HCT116 (cell line): ENCODE measurements at places on chromosomes 16 and 17. TPM values are rescaled to one million over a fixed set of nuclear protein-coding genes. Genes with fewer than 3 reads are reported as not detected.

GRCh38 chr17:50311112-50311460, 34.8 kb upstream of the XYLT2 start:
- no peaks in the 10 kb centered on the region for H3K4me1 ChIP-seq
- DNase-seq: no peak
- H3K27ac ChIP-seq: no peak overlapping the region
- H3K36me3 ChIP-seq: no peaks in the 10 kb centered on the region

DNA sequence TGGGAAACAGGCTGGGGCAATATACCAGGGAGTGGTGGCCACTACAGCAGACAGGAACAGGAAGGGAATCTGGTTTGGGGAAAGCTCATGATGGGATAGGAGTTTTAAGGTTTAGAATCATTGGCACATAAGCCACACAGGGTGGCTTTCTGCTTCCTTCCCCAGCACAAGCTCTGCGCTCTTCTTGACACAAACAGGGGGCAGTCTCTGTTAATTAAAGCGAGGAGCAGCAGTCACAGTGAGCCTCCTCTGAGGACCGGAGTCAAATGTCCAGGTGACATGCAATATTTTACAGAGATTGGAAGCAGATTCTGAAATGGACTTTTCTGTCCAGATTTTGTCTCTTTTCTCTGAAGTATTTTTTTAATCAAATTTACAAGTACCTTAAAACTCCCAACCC, 2.8 kb upstream of the SHISA9 start:
- no peak overlapping the region for H3K4me3 ChIP-seq
- DNase-seq: no peak
- H3K27me3 ChIP-seq: 0 out of 2 replicates have a peak, but pooled peaks cover 3% of the 10 kb centered on the region
- H3K36me3 ChIP-seq: no peaks in the 10 kb centered on the region

DNA sequence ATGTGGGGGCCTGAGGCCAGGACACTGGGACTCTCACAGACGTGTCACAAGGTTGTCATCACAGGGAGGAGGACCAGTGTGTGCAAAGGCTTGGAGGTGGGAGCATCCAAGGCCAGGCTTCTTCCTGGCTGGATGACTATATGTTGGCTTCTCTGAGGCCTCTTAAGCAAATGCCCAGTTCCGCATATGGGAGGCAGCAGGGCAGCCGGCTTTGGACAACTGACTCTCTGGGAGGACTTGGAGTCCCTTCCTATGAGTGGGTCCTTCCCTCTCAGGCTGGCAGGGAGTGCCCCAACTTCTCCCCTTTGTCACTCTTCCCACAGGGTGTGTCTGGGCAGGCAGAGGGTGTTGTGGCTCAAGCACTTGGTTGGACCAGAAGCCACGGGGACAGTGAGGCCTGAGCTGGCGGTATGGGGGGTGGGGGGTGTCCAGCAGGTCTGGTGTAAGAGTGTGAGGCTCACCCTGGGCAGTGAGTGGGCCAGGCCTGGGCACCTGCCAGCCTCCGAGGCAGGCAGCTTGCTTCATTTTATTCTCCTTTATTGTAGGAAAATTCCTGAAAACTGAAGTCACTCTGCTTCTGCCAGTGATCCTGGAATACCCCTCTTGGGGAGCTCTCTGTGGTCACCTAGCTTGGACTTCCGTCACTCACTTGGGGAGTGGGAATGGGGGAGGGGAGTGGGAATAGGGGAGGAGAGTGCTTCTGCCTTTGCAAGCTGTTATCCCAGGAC, 14.9 kb downstream of the ADGRG1 start:
- H3K4me1 ChIP-seq: peaks cover 6% of the 10 kb centered on the region; the same call in 1 of the 2 replicates
- H3K27me3 ChIP-seq: no peaks in the 10 kb centered on the region
- no peaks in the 10 kb centered on the region for H3K36me3 ChIP-seq
- H3K4me3 ChIP-seq: no peak overlapping the region
- no peak for DNase-seq

Gene ACBD4
- total RNA-seq: 13.6 TPM

Gene ALDH3A1
- 0.86 TPM for total RNA-seq
